ENCODE measurements at places on chromosomes 7 and 10. TPM values are rescaled to one million over a fixed set of nuclear protein-coding genes. Genes with fewer than 3 reads are reported as not detected.

The UTF1 gene
- not detected for total RNA-seq

The SH2D4B gene
- 1.4 TPM for total RNA-seq

DNA sequence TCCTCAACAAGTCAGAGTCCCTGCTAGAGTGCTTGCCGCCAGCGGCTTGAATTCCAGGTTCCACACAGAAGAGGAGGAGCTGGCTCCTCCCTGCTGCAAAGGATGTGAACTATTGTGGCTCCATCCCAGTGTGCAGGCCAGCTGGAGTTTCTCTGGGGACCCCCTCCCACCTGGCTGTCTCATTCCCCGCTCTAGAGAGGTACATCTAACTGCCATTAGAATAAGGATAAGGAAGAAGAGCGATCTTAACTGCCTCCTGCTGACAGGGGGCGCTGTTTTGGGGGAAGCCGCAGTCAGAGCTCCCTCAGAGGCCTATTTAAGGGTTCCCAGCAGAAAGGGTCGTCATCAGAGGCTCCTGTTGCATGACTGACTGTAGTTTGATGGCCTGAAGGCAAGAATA, 40.8 kb upstream of the HECW1 start:
- DNase-seq, result no peak
- H3K36me3 ChIP-seq, result no peaks in the 10 kb centered on the region
- no peak overlapping the region for H3K27ac ChIP-seq
- no peaks in the 10 kb centered on the region for H3K27me3 ChIP-seq
- no peaks in the 10 kb centered on the region for H3K4me1 ChIP-seq
- H3K4me3 ChIP-seq, result no peak overlapping the region

The ELN gene
- 83.3 TPM for total RNA-seq

The ASIC3 gene
- 3.7 TPM for total RNA-seq

GRCh38 chr10:28135258-28135657, 136.4 kb upstream of the ODAD2 start:
- H3K27ac ChIP-seq, result no peak overlapping the region
- no peaks in the 10 kb centered on the region for H3K4me1 ChIP-seq
- H3K36me3 ChIP-seq, result no peaks in the 10 kb centered on the region
- no peak overlapping the region for H3K4me3 ChIP-seq
- no peaks in the 10 kb centered on the region for H3K27me3 ChIP-seq

- H3K27ac ChIP-seq, result no peak within 1 kb of the TSS
- no peak within 1 kb of the TSS for H3K4me3 ChIP-seq
- no peaks in the 10 kb centered on the region for H3K27me3 ChIP-seq
- no peak for DNase-seq
Measured at GRCh38 chr7:143934526-143935325, at the start of gene OR2F2. Gene OR2F2 (plus strand): TSS chr7:143935233. CDS start chr7:143935233, 0 bp downstream.

The RBP3 gene
- total RNA-seq, result not detected

DNA sequence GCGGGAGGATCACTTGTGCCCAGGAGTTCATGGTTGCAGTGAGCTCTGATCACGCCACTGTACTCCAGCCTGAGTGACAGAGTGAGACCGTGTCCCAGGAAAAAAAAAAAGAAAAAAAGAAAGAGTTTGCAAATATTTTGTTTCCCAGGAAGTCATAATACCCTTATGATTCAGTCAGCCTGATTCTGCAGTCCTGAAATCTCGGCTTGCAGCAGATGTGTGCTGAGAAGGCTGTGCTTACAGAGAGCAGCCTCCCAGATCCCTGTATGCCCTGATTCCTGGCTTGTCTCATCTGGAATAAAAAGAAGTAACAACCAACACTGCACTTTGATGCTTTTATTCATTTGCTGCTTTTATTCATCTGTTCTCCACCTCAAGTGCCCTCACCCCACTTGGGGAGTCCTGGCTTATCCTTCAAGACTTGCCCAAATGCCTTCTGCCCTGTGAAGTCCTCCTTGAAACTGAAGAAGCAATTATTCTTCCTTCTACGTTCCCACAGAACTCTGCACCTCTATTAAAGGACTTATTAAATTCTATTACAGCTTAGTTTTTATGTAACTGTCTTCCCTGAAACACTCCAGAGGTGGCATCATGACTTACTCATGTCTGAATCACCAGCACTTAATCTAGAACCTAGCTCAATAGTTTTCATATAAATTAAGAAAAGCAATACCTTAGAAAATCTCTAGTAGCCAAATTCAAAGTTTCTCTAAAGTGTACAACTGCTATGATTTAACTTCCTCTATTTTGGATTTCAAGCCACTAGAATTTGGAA, 27.7 kb upstream of the BPGM start:
- H3K4me3 ChIP-seq, result no peak overlapping the region
- DNase-seq, result no peak
- H3K4me1 ChIP-seq, result peaks cover 3% of the 10 kb centered on the region
- H3K36me3 ChIP-seq, result no peaks in the 10 kb centered on the region

GRCh38 chr10:117266400-117266799, 25.5 kb downstream of the SLC18A2 start:
- no peaks in the 10 kb centered on the region for H3K4me1 ChIP-seq
- H3K27ac ChIP-seq, result no peak overlapping the region

DNA sequence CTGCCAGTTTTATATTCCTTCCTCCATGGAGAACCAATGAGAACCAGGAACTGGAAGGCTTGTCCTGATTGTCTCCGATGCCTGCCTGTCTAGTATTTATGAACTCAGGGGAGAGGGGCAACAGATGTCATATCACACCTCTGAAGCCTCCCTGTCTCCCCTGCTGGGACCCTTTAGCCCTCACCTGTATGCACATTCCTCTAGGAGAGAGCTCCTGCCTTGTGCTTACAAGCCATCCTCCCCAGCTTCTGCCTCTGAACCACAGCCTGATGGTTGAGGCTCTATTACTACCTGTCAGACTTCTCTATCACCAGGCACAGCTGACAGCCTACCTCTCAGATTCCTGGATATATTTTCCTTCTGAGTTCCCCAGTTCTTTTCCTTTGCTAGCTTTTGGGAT, 5.9 kb upstream of the FAM131B start:
- no peaks in the 10 kb centered on the region for H3K36me3 ChIP-seq
- no peak for DNase-seq
- H3K27ac ChIP-seq, result no peak overlapping the region
- no peaks in the 10 kb centered on the region for H3K4me1 ChIP-seq
- H3K4me3 ChIP-seq, result no peak overlapping the region

DNA sequence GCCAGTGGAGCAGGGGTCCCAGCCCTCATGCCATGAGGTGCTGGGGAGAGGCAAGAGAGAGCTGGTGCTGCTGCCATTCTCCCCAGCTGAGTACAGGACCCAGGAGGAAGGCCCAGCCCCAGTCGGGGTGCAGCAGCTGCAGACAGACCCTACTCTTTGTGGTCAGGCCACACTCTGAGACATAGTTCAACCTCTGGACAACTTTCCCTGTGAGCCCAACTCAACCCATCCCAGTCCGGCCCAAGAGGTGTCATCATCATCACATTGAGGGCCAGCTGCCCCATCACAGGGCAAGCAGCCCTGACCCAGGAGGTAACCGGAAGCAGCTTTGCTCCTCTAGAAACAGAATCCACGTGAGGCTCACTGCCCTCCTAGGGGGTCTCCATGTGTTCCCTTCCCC, 133.8 kb upstream of the KCNMA1 start:
- no peaks in the 10 kb centered on the region for H3K36me3 ChIP-seq
- H3K27ac ChIP-seq, result no peak overlapping the region
- H3K4me3 ChIP-seq, result no peak overlapping the region
- H3K4me1 ChIP-seq, result no peaks in the 10 kb centered on the region

DNA sequence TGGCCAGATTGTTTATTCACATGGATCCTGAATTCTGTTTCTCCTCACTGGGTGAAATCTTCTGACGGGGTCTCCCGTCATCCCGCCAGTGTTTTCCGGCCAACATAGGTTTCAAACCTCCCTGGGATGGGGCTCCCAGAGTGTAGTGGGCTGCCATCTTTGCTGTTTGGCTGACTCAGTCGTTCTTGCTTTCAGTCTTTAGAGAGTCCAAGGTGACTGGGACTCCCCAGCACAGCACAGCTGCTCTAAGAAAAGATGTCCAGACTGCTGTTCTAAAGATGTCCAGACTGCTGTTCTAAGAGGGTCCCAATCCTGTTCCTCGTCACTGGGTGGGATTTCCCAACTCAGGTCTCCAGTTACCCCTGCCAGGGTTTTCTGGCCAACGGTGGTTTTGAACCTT, 801.9 kb upstream of the IGFBP3 start:
- H3K36me3 ChIP-seq, result no peaks in the 10 kb centered on the region
- no peaks in the 10 kb centered on the region for H3K4me1 ChIP-seq
- no peak for DNase-seq
- H3K4me3 ChIP-seq, result no peak overlapping the region
- H3K27me3 ChIP-seq, result no peaks in the 10 kb centered on the region
- no peak overlapping the region for H3K27ac ChIP-seq

The NAT16 gene
- not detected for total RNA-seq

The BTBD16 gene
- total RNA-seq, result 0.62 TPM

DNA sequence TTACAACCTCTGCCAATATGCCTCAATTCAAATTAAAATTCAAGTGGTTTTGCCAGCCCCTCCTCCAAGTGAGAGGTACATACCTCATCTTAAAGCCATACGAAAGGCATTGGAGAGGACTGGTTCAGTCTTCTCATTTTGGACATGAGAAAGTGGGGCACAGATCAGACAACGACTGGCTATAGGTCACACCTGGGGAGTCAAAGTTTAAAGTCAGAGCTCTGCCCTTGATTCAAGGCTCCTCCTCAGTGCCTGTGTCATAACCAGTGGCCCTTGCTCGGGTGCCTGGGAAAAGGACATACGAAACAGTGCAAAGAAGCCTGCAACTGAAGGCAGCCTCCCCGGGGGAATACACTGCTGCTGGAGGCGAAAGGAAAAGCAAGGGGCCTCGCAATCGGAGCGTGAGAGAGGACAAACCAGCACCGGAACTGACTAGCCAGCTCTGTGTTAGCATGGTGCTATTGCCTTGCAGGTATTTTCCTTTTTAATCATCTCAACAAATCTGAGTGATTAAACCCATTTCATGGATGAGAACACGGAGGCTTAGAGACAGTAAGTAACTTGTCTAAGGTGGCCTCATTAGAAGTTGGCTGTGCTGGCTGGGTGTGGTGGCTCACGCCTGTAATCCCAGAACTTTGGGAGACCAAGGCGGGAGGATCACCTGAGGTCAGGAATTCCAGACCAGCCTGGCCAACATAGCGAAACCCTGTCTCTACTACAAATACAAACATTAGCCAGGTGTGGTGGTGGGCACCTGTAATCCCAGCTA, 1.1 kb upstream of the MTPAP start:
- H3K27ac ChIP-seq, result no peak overlapping the region
- peaks cover 34% of the 10 kb centered on the region for H3K4me1 ChIP-seq
- no peaks in the 10 kb centered on the region for H3K36me3 ChIP-seq
- no peaks in the 10 kb centered on the region for H3K27me3 ChIP-seq
- DNase-seq, result no peak
- no peak overlapping the region for H3K4me3 ChIP-seq

DNA sequence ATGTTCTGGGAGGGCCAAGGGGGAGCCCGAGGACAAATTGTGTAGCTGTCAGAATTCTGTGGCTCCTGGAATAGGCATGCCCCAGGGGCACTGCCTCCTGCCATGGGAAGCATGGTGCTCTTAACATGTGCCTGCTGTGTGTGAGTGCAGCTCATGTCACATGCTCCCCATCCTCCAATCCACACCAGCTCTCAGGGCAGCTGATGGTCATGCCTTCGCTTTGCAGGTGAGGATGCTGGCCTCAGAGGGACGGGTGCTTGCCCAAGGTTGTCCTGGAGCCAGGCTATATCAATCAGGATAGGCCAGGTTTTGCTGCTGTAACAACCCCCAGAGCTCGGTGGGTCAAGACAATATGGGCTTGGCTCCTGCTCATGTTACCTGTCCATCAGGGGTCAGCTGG, 303.4 kb downstream of the RPS24 start:
- H3K27ac ChIP-seq, result no peak overlapping the region
- H3K36me3 ChIP-seq, result no peaks in the 10 kb centered on the region
- no peak overlapping the region for H3K4me3 ChIP-seq
- H3K4me1 ChIP-seq, result peaks cover 12% of the 10 kb centered on the region
- H3K27me3 ChIP-seq, result no peaks in the 10 kb centered on the region
- no peak for DNase-seq

DNA sequence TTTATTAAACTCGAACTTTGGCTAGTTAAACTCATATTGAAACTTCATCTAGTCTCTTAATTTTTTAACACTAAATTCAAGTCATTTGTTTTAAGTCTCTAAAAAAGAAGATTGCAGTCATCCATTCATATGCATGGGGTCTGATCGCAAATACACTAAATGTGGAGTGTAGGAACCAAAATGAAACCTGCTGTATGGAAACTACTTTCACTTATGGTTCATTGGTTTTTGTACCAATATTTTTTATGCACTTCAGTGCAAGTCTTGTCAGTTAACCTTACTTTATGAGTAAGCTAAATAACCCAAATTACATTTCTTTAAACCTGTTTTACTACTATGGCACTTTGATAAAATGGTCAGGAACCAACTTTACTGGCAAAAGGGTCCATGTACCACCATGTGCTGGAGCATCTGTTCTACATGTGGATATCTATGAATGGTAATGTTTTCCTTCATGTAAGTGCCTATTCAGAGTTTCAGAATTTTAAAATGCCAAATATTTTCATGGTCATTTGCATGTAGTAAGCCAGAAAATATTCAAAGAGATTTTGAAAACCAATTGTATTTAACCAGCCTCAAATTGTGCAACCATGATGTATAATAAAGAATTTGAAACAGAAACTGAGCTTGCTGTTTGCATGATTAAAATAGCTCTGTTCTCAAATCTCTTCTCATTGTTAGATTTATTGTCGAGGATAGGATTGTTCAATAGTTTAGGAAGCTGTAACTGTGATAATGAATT, 7.6 kb upstream of the SUPV3L1 start:
- no peak overlapping the region for H3K4me3 ChIP-seq
- no peaks in the 10 kb centered on the region for H3K4me1 ChIP-seq
- DNase-seq, result no peak
- no peak overlapping the region for H3K27ac ChIP-seq
- H3K27me3 ChIP-seq, result no peaks in the 10 kb centered on the region

GRCh38 chr7:122913608-122914007, 27.3 kb upstream of the CADPS2 start:
- no peaks in the 10 kb centered on the region for H3K27me3 ChIP-seq
- H3K4me1 ChIP-seq, result no peaks in the 10 kb centered on the region
- no peak for DNase-seq
- H3K27ac ChIP-seq, result no peak overlapping the region

DNA sequence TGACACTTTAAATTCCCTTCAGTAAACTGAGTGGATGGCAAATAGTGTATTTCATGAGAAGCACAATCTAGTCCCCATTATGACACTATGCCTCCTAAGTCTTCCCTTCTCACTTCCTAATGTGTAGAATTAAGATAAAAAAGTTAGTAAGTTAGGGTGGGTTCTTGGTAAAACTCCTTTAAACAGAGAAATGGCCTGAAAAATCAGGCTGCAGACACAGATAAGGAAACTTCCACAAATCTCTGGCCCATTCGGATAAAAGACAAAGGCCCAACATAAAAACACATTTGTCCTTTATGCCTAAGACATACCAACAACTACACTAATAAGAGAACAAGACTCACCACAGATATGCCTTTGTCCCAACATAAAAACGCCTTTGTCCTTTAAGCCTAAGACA, 21.5 kb downstream of the AKR1C8 start:
- H3K36me3 ChIP-seq, result no peaks in the 10 kb centered on the region
- no peak overlapping the region for H3K4me3 ChIP-seq
- no peak for DNase-seq

- no peaks in the 10 kb centered on the region for H3K27me3 ChIP-seq
- DNase-seq, result no peak
- H3K4me3 ChIP-seq, result no peak overlapping the region
- H3K27ac ChIP-seq, result no peak overlapping the region
- H3K36me3 ChIP-seq, result no peaks in the 10 kb centered on the region
- H3K4me1 ChIP-seq, result no peaks in the 10 kb centered on the region
Measured at GRCh38 chr7:31203551-31203950, 137.0 kb downstream of the NEUROD6 start.

The TCAF2 gene
- 6.2 TPM for total RNA-seq

GRCh38 chr7:5388905-5389433, 34.7 kb downstream of the TNRC18 start:
- no peak overlapping the region for H3K4me3 ChIP-seq
- H3K27me3 ChIP-seq, result no peaks in the 10 kb centered on the region
- no peak overlapping the region for H3K27ac ChIP-seq
- H3K4me1 ChIP-seq, result peaks cover 10% of the 10 kb centered on the region
- H3K36me3 ChIP-seq, result peaks cover 94% of the 10 kb centered on the region
